Foreskin fibroblast (primary cell): ENCODE measurements at places on chromosomes 13 and 19.
A peak's percentile ranks its signal among the peaks of the same experiment; 100 is the strongest.

- peak; percentile 98 for DNase-seq
Observed at GRCh38 chr19:19404879-19405860, at the start of gene GATAD2A. Gene GATAD2A (plus strand): TSS chr19:19405675. CDS start chr19:19465346, 59,671 bp downstream.

- peak; percentile 38 for DNase-seq
Observed at GRCh38 chr19:38649305-38650171, 2.1 kb downstream of the ACTN4 start.

DNA sequence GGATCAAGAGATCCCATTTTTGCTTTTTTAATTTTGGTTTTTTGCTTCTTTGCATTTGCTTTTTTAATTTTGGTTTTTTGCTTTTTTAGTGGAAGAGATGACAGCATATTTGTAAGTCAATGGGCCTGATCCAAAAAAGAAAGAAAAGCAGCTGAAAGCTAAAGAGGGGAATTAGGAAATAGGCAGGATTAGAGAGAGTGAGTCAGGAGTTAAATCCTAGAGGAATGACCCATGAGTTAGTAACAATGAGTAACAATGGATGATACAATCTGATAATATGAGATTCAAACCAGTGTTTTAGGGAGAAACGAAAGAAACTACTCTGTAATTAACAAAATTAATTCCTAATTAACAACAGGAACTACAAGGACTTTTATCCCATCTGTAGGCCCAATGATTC lies 111.2 kb upstream of the SGCG start:
- DNase-seq = peak; percentile 15

- DNase-seq = no peak
Observed at GRCh38 chr13:110574161-110574560, 12.6 kb upstream of the RAB20 start.

DNA sequence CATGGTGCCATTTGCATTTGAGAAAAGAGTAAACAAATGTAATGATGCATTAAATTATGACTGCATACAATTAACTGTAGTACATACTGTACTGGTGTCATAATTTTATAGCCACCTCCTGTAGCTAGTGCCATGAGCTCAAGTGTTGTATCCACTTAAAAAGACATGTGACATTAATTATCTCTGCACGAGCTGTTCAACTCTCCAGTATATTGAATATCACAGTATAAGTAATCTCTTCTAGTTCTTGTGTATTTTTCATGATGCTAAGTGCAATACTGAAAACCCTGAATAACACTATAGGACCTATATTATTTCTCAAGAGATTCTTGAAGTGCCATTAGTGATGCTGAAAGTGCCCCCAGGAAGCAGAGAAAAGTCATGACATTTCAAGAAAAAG lies 387.3 kb downstream of the PCDH17 start:
- no peak for DNase-seq

- peak; percentile 96 for DNase-seq
Observed at GRCh38 chr13:113997845-113998751, 24.2 kb upstream of the C13orf46 start.
